ENCODE measurements at places on chromosomes 2 and 18. TPM values are rescaled to one million over a fixed set of nuclear protein-coding genes. Genes with fewer than 3 reads are reported as not detected.
A peak's percentile ranks its signal among the peaks of the same experiment; 100 is the strongest.

The GDF7 gene
- 0.16 TPM for total RNA-seq

The CXCR1 gene
- not detected for total RNA-seq

The BCL11A gene
- 9.2 TPM for total RNA-seq

The B3GNT2 gene
- 39.1 TPM for total RNA-seq

DNA sequence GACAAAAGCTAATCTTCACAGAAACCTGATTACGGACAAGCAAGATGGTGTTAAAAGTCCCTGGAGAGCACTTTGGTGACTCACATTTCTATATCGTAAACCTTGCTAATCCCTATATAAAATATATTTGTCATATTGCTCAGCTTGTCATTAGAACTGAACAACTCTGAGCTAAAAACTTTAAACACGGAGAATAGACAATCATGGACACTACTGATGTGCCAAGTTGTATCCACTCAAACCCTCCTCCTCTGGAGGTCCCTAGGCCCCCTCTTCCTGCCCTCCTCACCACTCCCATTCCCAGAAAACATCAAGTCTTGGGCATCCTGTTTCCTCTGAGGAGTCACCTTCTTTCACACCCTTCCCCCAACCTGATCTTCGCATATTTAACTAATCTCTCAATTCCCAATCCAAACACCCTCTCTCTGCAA is 138.7 kb upstream of the PID1 start:
- H3K27me3 ChIP-seq: peaks cover 10% of the 10 kb centered on the region
- H3K36me3 ChIP-seq: no peaks in the 10 kb centered on the region
- no peak overlapping the region for H3K4me3 ChIP-seq
- no peak overlapping the region for H3K27ac ChIP-seq
- H3K4me1 ChIP-seq: no peaks in the 10 kb centered on the region

- no peak overlapping the region for H3K4me3 ChIP-seq
- no peak overlapping the region for H3K27ac ChIP-seq
- H3K36me3 ChIP-seq: no peaks in the 10 kb centered on the region
- DNase-seq: no peak
Measured at GRCh38 chr18:23186781-23187180, 51.5 kb downstream of the CABLES1 start.

DNA sequence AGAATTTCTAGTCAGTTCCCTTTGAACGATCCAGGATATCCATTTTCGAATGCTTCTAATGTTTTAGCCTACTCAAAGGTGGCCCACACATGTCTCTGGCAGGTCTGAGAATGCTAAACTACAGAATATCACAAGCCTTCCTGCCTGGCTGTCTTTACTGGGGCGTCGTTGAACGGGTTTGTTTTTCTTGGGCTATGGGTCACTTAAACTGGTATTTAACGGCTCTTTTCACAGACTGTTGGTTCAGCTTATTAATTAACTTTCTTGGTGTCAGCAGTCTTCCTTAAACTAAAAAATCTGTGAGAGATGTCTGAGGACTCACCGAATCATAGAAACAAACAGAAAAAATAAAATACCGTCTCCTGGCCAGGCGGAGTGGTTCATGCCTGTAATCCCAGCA is 563.2 kb upstream of the NRP2 start:
- no peak overlapping the region for H3K4me3 ChIP-seq
- no peak for DNase-seq
- no peak overlapping the region for H3K27ac ChIP-seq
- H3K4me1 ChIP-seq: peaks cover 7% of the 10 kb centered on the region

DNA sequence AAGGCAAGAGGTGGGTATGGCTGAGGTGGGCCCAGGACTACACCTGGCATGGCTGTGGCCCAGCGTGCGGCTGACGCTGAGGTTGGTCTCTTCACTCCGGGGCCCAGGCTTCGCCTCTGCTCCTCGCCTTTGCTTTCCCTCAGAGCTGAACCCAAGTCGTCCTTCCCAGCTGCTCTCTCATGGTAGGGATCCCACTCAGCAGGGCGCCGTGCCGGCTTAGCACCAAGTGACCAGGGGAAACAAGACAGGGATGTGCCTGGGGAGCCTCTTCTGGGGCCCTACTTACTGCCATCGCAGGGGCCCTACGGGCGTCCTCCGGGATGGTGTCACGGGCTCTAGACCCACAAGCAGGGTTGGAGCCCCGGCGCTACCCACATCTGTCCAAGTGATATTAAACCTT is 138.1 kb upstream of the ALKAL2 start:
- no peak for DNase-seq
- peaks cover 15% of the 10 kb centered on the region for H3K4me1 ChIP-seq
- H3K36me3 ChIP-seq: no peaks in the 10 kb centered on the region

- H3K27me3 ChIP-seq: peaks cover 37% of the 10 kb centered on the region
- DNase-seq: no peak
- no peak overlapping the region for H3K4me3 ChIP-seq
Measured at GRCh38 chr2:217847115-217847514, 155.7 kb downstream of the TNS1 start.

- peak overlapping the region; percentile 14 for H3K27ac ChIP-seq
- no peak for DNase-seq
- no peaks in the 10 kb centered on the region for H3K27me3 ChIP-seq
- peaks cover 5% of the 10 kb centered on the region for H3K36me3 ChIP-seq
- peaks cover 3% of the 10 kb centered on the region for H3K4me1 ChIP-seq
Measured at GRCh38 chr18:42045346-42045745, 90.3 kb downstream of the PIK3C3 start.

GRCh38 chr2:179793238-179793637 is 68.2 kb downstream of the ZNF385B start:
- H3K27me3 ChIP-seq: no peaks in the 10 kb centered on the region
- no peak overlapping the region for H3K4me3 ChIP-seq
- H3K27ac ChIP-seq: no peak overlapping the region
- no peak for DNase-seq
- no peaks in the 10 kb centered on the region for H3K36me3 ChIP-seq

DNA sequence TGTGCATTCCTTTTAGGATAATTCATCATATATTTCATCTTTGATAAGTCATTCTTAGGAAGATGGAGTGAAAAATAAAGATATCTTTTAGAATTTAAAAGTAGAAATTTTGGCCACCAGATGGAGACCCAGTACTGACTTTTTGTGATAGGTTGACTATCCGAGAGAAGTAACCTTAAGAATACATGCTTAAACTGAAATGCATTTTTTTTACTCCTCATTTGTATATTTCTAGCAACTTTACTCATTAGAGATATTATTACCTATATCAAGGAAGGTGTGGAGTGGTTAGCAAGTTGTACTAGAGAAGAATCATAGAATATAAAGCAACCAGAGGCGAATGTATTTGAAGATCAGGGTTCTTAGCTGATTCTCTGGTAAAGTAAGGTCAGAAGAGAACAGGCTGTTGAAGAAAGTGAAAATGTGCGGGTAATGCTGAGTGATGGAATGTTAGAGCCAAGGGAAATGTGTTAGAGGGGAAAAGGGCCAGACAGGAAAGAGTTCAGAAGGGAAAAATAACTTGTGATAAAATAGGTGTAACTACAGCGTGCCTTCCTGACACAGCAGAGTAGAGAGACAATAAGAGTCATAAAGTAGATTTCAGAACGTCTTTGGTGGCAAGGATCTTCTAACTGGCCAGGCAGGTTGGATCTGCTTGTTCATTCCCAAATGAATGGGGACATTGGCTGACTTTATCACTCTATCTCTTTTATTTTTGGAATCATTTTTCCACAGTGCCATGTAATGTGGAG is 52.3 kb downstream of the TDRD15 start:
- no peaks in the 10 kb centered on the region for H3K4me1 ChIP-seq
- H3K36me3 ChIP-seq: no peaks in the 10 kb centered on the region
- no peak overlapping the region for H3K27ac ChIP-seq
- DNase-seq: no peak

DNA sequence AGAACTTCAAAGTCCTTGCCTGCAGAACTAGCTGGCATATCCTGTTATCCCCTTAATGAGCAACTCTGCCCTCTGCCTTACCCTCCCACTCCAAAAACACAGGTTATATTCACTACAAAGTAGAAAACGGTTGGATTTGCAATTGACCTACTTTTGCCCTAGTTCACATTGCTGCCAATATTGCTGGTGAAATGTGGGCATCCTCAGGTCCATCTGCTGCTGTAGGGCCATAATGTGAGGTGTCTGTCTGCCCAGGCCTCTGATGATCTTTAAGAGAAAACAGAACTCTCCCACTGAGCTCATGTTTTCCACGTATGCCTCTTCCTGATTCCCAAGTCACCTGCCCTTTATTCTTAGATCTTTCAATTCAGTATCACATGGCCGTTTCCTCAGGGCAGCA is 294.0 kb upstream of the CDH20 start:
- no peaks in the 10 kb centered on the region for H3K27me3 ChIP-seq
- no peak for DNase-seq
- no peak overlapping the region for H3K4me3 ChIP-seq
- no peaks in the 10 kb centered on the region for H3K36me3 ChIP-seq
- H3K4me1 ChIP-seq: no peaks in the 10 kb centered on the region
- no peak overlapping the region for H3K27ac ChIP-seq

DNA sequence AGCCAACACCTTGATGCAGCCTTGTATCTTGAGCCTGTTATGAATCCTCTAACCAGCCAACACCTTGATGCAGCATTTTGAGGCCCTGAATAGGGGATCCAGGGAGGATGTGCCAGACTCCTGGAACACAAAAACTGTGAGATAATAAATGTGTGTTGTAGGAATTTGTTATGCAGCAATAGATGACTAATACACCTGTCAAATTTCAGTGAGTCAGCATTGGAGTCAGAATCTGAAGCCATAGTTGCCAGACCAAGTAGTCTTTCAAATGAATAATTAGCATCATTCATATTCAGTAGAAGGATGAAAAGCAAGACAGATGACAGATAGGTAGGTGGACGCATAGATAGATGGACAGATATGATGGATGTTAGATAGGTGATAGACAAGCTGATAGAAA is 942.5 kb upstream of the SLC39A10 start:
- no peaks in the 10 kb centered on the region for H3K27me3 ChIP-seq
- H3K4me1 ChIP-seq: no peaks in the 10 kb centered on the region
- H3K36me3 ChIP-seq: no peaks in the 10 kb centered on the region
- no peak overlapping the region for H3K27ac ChIP-seq
- DNase-seq: no peak

- no peak for DNase-seq
- H3K4me1 ChIP-seq: peaks cover 11% of the 10 kb centered on the region
- peak overlapping the region; percentile 84 for H3K4me3 ChIP-seq
- peak overlapping the region; percentile 88 for H3K27ac ChIP-seq
- no peaks in the 10 kb centered on the region for H3K36me3 ChIP-seq
Measured at GRCh38 chr2:120314690-120315366, 31.1 kb upstream of the INHBB start.

DNA sequence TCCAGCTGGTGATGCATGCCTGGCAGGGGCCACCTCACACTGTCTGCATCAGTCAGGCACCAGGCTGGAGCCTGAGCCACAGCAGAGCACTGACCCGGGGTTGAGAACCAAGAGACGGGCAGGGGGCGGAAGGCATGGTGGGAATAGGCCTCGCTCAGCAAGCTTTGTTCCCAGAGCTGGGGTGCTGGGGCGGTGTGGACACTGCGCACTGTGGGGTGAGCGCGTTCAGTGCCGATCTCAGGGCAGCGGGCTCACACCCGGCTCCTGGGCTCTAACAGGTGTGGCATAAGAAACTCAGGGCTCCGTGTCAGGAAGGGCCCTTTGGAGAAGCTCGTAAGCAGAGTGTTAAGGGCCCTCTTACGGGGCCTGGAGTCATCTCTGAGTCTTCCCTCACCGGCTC is 15.7 kb downstream of the SH3RF3 start:
- peak overlapping the region; percentile 47 for H3K4me3 ChIP-seq
- peak overlapping the region; percentile 87 for H3K27ac ChIP-seq
- H3K27me3 ChIP-seq: peaks cover 50% of the 10 kb centered on the region

DNA sequence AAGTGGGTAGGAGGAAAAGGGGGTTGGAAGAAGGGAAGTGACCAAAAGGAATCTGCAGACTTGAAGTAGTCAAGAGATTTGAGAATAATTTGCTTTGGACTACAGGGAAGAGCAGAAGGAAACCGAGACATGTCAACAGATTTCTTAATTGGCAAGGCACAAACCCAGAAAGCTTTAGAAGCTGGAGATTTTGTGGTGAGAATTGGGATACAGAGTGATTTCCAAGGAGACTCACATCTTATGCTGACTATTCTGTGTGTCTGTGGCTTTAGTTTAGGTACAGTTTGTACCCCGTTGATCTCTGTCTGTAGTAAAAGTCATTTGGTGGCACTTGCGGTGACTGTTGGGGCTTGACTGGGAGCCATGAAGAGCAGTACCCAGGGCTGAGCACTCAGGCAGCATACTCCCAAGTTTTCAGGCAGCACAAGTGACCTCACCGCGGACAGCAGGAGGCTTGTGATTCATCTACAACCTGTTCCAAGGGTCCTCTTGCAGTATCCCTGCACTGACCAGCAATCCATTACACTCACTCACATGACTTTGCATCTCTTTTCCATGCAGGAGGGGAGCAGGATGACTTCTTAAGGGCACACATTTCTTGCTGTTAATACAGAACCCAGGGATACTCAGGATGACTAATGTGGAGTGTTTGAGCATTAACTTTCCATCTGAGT is 97.1 kb upstream of the TNP1 start:
- H3K36me3 ChIP-seq: no peaks in the 10 kb centered on the region
- H3K27ac ChIP-seq: no peak overlapping the region
- peaks cover 4% of the 10 kb centered on the region for H3K4me1 ChIP-seq

DNA sequence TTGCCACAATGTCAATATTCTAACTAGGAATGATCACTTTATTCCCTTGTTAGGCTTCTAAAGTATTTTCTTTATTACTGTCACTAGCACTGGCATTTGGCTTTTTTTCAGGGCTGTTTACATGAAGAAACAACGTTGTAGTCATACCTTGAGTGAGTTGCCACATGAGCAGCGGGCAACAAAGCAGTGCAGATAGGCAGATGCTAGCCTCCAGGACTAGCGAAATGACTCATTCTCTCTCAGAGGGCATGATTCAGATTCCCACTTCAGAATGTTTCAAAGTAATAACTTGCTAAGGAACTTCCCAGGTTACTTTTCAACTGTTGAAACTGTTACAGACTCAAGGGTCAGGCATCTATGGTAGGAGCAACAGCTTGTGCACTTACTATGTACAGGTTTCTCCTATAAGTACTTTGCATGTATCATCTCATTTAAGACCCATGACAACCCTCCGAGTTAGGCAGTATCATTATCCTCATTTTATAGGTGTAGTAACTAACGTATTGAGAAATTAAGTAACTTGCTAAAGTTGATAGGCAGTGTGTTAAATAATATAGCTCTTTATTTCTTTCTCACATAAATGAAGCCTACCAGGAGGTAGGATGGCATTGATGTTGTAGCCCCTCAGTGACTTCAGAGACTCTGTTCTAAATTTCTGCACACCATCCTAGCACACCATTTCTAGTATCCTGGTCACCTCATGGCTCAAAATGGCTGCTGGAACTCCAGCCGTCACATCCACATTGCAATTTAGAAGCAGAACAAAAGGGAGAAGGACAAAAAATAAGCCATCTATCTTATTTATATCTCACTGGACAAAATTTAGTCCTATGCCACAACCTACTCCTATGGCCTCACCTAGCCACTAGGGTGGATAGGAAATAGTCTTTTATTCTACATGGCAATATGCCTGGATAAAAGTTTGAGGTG is 83.3 kb downstream of the ICOS start:
- H3K4me3 ChIP-seq: no peak overlapping the region
- no peaks in the 10 kb centered on the region for H3K27me3 ChIP-seq

All from T-helper 17 cell (primary cell).